ENCODE measurements at places on chromosomes 7 and 10.

DNA sequence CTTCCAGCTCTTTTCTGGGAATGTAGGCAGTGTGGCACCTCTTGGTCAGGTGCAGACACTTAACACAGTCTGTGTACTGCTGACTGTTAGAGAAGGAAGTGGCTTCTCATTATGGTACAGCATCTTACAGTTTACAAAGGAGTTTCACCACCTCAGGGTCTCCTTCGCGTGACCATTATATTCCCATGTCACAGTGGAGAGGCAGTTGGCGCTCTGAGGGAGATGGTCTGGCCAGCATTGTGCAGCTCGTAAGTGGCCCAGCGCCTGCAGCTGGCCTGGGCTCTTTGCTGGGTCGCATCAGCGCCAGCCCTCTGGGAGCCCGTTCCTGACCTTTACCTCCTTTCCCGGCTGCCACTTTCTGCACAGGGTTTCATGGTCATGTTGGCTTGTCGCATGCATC is 15.4 kb downstream of the TSPAN15 start:
- no peak for DNase-seq

- peak; percentile 95 for DNase-seq
Observed at GRCh38 chr10:122504610-122504950, 43.2 kb downstream of the HTRA1 start.

DNA sequence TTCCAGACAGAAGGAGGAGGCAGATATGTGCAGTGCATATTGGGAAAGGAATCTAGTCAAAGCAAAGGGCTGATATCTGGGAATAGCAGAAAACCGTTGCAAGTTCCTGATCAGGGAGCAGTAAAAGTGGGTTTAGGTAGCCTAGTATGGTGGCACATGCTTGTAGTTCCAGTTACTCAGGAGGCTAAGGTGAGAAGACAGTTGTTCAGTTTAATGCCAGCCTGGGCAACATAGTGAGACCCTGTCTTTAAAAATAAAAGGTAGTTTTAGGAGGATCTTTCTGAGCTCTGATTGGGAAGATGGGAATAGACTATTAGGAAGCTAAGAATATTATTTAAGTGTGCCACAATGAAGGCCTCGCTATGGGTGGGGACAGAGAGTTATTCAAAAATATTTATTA is 1.7 kb downstream of the CCDC172 start:
- DNase-seq = no peak

- no peak for DNase-seq
Observed at GRCh38 chr10:22911067-22911466, 16.8 kb upstream of the ARMC3 start.

GRCh38 chr7:131602304-131602993 is 46.0 kb upstream of the PODXL start:
- DNase-seq = no peak

DNA sequence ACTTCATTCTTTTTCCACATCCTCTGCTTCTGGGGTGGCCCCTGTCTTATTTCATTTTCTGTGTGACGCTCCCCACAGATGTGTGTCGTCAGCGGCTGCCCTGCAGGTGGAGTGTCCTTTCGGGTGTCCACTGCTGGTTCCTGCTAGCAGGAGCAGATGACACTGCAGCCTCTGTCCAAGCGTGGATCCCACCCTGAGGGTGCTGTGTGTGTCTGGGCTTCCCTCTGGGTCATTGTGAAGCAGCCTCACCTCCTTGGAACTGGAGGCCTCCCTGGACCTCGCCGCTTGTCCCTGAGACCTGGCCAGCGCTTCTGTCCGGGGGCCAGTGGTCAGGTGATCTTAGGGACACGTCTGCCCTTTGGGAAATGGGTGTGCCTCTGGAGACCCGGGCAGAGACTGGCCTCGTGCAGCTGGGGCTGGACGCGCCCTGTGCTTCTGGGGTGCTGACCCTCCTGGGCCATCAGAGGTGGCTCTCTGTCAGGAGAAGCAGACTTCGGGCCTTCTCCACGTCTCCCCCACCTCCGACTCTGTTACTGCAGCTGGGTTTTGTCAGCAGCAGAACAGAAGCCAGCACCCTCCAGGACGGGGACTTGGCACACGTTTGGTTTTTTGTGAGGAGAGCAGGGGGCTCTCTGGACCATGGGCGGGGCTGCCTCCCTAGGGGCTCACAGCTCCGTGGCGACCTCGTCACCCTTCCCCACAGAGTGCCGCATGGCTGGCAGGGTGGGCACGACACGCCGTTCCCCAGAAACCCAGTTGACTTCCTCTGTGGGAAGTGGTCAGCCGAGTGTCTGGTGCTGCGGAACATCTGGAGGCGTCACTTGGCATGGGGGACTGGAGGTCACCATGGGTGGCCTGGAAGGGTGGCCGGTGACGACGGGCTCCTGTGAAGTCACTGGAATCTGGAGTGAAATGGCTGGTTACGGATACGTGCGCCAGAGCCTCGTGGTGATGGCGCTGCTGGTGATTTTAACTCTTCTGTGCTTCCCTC is 48.4 kb downstream of the INPP5A start:
- no peak for DNase-seq

DNA sequence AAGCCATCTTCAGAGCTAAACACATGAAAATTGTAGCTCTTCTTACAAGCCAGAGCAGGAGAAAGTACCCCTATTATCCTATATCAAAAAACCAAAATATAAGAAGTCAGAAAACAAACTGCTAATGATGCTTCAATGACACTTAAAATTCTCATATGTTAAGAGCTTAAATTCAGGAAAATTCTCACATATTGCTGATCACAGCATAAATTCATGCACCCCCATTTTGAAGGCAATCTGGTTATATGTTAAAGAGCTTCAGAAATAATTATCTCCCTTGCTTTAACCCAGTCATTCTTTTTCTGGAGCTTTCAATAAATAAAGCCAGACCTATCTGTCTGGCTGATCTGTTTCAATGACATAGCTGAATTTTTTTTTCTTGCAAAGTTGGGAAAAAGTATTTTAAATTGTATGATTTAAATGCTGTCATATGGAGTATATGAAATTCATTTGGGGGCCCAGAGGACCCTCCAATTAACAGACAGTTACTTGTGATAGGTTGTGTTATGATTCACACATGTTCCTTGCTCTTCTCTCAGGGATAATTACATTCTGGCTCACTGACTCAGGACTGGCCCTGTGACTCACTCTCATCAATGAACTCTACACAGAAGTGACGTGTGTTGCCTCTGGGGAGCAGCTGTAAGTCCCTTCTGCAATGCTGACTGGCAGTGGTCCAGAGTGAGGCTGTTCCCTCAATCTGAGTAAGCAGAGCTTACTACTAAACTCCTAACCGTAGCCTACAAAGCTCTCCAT is 85.2 kb downstream of the HGF start:
- DNase-seq = peak; percentile 100

DNA sequence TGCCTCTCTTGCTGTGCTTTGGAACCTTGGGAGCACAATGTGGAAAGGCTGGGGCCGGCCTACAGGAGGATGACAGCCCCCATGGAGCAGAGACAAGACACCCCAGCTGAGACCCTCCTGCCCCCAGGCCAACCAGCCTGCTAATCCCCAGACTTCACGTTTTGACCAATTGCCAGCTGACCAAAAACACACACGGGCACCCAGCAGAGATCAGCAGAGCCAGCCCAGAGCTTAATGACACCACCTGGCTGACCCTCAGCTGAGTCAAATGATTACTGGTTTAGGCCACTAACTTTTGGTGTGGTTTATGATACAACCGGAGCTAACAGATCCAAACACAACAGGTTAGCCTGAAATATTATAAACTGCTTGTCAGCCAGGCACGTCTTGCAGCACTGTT is 111.2 kb upstream of the KIF5B start:
- no peak for DNase-seq

GRCh38 chr10:95122736-95123135 is 53.4 kb upstream of the CYP2C8 start:
- DNase-seq = no peak

GRCh38 chr7:49159536-49159935 is 235.2 kb downstream of the CDC14C start:
- DNase-seq = no peak

DNA sequence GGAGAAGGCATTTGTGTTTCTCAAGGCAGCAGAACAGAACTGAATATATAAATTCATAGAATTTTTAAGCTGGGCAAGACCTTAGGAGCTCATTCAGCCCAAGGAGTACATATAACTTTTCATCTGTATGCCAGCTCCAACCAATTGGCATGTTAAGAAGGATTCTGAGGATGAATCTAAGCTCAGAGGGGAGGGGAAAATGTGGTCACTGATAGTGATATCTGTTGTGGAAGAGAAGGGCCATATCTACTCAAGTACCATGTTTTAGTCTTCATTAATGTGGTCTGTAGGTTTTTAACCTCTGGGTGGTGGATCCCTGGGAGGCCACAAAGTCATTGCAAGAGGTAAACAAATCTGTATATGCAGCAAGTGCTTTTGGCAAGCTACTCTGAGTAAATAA is 6.4 kb downstream of the CALD1 start:
- DNase-seq = no peak

DNA sequence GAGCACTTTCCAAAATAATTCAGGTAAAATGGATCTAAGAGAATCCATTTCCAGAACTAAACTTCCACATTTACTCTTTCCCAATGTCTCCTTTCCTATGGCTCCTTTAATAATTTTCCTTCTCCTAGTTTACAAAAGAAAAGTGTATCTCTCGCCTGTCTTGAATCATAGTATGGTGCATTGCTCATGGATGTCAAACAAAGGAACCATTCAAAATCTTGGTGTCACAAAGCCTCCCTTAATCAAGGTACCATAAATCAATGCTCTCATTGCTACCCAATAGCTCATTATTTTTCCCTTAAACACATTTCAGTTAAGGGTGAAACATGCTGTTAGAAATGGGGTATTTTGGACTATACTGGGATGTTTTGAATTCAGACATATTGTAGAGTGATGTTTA is 57.6 kb upstream of the KCNMA1 start:
- no peak for DNase-seq

DNA sequence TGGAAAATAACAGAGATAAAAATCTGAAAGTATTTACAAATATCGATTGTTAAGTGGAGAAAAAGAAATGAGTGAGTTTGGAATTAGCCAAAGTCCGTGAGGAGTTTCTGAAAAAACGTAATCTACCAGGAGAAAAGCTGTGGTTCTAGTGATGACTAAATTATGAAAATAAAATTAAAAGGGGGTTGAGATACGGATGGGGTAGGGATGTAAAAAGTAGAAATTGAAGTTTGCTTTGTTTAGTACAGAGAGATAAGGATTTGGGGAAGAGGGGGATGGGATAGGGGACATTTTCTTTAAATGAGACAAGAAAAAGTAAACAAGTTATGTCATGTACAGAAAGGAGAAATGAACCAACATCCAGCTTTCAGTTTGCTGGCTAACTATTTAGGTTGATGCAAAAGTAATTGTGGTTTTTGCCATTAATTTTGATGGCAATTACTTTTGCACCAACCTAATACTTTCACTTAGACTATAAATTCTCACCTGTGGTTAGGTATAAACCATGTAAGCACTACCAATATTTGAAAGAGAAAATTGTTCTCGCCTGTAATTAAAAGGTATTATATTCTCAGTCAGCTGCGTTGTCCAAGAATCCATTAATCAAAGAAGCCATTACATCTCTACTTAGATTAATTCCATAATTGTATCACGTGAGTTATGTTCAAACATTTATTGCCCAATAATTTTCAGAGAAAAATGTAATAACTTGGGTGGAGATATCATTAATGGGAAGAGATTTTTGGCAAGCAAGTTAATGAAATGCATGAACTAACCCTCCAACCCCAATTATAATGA is 143.0 kb upstream of the NRP1 start:
- DNase-seq = no peak

DNA sequence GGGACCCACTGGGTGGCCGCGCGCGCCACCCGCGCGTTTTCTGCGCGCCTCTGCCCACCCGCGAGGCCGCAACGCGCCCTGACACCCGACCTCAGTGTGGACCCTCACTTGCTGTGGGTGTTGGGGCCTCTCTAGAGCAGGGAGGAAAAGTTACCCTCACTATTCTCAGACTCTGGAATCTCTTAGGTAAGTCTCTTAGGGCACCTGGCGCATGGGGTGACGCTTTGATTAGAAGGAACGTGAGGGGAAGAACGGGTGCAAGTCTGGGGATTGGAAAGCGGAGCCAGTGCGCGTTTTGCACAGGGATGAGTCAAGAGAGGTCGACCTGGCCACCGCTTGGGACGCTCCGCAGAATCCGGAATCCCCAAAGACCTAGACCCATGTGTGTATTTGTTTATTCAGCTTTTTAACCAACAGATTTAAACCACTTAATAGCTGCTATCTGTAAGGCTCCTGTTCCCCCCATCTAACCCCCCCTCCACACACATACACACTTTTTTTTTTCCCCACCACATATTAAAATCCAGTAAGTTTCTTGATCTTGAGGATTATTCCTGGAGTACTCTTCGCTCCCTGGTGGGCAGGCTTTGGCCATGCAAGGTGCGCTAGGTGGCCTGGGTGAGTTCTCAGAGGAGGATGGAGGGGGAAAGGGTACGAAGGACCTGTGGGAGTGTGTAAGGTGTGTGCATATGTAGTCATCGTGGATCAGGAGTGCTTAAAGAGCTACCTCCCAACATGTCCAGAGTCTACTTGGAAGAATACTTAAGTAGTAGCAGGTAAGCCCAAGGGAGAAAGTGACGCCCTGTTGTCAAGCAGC is 169.1 kb upstream of the PPP1R3A start:
- peak; percentile 40 for DNase-seq

DNA sequence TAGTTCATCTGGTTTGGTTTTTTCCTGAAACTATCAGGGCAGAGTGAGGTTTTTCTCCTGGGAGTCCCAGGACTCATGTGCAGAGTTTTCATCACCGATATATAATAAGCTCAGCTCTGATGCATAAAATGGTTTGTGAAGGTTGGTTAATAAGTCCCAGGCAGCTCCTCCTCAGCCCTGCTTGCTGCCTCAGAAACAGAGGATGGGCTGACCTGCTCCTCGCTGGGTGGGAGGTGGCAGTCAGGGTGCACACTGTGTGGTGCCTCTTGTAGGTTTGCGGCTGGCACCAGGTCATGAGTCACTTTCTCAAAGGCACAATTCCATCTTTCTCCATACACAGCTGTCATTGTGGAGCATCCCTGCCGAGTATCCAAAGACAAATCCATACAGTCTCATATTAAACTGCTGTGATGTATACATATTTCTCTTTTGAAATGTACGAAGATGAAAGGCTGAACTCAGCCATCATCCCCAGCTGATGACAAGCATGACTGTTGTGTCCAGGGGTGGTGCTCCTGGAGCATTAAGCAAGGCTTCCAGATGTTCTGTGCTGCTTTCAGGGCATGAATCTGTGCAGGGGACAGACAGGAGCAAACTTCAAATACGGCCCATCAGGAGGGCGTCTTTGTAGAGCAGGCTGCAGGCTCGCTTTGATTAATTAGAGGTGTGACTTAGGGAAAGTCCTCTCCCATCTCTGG is 125.7 kb upstream of the NPS start:
- DNase-seq = no peak

- DNase-seq = peak; percentile 44
Observed at GRCh38 chr7:2670720-2671391, 17.1 kb upstream of the AMZ1 start.

GRCh38 chr10:64505501-64505900 is 984.3 kb downstream of the REEP3 start:
- no peak for DNase-seq

DNA sequence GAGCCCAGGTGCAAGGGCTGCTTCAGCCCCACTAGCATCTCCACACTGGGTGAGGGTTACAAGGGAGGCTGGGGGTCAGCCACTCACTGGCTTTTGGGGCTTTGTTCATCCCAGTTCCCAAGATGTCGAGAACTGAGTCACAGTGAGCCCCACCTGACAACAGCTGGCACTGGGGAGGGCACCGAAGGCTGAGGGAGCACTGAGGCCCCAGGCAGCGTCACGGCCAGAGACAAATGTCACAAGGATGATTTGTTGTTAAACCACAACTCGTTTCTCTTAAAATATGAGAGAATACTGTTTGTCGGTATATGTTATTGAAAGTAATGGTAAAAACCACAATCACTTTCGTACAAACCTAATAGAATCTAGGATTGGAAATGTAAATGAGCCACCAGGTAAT is 219.9 kb downstream of the CELF2 start:
- no peak for DNase-seq
